NCI-H2107 (cell line): ENCODE measurements at places on chromosomes 3 and 15.

DNA sequence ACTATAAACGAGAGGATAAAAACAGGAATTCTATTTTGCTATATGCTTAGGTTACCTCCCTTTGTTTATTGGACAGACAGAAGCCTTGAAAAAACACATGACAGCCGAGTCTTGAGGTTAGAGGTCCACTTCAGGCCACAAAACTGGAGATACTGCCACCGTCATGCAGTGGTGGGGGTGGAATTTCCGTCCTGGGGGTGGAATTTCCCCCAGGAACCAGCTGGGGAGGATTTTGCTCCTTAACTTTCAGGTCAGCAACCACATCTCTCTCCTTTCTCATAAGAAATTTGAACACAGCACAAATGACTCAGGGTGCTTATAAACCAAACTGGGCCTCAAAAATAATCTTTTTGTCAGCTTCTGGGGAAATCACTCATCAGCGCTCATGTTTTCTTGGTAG is 545.8 kb upstream of the ADAMTS9 start:
- no peak for DNase-seq

DNA sequence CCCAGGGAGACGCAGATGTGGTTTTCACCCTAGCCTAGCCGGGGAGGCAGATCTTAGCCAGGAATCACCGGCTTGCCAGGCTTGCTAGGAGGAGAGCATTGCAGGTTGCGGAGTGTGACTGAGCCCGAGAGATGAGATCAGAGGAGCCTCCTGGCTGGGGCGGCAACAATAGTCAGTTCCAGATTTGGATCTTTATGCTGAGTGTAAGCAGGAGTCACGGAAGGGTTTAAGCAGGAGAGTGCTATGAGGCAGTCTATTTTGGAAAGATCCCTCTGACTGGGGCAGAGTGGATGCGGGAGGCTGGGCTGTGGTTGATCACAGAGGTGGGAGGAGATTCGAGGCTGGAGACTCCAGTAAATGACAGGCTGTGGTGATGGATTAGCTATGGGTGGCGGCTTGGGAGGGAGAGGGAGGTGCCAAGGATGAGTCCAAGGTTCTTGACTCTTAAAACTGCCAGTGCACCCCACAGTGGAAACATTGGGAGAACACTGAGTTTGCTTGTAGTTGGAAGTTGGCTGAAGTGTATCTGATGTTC is 10.4 kb upstream of the BAHD1 start:
- no peak for DNase-seq

DNA sequence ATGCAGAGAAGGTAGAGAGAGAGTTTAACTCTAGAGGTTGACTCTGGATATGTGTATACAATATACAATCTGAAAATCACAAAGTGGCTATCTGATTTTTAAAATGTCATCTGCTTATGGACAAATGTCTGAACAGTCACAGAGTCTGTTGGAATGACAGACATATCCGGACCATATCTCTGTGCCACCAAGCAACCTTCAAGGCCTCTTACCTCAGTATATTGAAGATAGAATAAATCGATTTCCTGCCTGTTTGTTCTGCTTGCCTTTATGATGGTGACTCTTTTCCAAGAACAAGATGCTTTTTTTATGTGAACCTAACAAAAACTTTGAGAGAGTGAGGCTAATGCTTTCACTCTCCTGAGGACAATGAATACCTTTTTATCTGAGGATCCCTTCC is 151.1 kb downstream of the RBPMS2 start:
- DNase-seq = no peak

- no peak for DNase-seq
These were observed 13.8 kb upstream of the OR5K3 start for GRCh38 chr3:98376631-98377030.

DNA sequence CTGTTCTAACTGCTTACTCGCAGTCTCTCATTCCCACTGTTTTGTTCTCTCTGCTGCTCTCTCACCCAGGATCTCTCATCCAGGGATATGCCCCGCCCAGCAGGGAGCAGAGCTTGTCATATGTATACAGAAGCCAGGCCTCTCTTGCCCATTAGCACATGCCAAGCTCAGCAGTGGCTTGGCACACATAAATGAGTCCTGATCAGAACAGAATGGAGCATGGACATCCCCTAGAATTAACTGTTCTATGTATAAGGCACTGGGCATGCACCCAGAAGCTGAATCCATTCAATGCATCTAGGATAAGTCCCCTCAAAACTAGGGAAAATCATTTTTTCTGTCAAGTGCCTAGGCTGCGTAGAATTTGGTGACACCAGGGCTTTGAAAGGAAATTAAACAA is 61.6 kb downstream of the IGSF11 start:
- no peak for DNase-seq

DNA sequence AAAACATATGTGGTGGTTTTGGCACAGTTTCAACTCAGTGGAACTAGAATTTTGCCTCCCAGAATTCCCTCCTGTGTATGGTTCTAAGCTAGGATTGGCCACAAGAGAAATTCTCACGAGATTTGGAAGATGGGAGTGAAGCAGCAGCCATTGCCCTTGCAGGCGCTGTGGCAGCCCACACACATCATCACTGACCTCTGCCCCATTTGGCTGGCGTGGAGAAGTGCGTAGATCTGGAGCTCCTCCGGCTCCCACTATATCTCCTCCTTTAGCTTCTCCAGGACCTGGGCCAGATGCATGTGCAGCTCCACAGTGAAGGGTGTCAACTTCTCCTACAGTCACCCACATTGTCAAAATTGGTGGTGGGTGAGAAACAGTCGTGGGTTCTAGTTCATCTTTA is 199.6 kb downstream of the EFHB start:
- no peak for DNase-seq

DNA sequence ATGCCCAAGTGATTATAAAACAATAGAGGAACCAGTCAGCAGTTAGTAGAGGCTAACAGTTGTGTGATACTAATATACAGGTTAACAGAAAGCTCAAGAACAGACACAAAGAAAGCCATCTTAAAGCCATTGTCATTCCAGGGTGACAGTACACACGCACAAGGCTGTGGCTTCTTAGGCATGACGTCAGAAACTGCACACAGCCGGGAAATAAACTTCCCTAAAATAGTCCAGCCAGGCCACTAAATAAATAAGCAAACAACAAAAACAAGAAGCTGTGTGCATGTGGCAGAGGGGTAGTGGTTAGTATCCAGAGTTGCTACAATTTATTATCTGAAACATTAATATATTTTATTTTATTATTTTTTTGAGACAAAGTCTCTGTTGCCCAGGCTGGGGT is 49.8 kb downstream of the PPCDC start:
- DNase-seq = no peak

DNA sequence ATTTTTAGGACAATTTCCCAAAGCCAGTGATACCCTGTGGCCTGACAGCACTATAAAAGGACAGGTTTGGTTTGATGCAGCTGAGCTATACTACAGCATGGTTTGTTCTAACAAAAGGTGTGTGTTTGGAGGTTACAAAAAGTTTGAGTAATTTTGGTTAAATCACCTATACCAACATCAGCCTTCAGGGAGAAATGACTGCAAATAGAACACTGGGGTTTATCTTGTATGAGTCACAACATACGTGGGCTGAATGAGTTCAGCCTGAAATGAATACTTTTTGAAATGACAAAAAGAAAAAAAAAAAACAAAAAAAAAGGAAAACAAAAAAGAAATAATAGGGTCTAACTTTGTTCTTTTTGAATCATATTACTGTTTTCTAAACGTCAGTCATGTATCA is 345.7 kb downstream of the CNTN3 start:
- DNase-seq = no peak

GRCh38 chr15:22950256-22950990 is 29.7 kb downstream of the CYFIP1 start:
- no peak for DNase-seq

GRCh38 chr15:90425726-90426346 is 37.8 kb downstream of the IQGAP1 start:
- no peak for DNase-seq
